Progenitor cell of endocrine pancreas (in vitro differentiated cells): ENCODE measurements at places on chromosomes 3 and 15. TPM values are rescaled to one million over a fixed set of nuclear protein-coding genes. Genes with fewer than 3 reads are reported as not detected.

Gene HDGFL3
- 117 and 121 TPM in 2 replicates for total RNA-seq

DNA sequence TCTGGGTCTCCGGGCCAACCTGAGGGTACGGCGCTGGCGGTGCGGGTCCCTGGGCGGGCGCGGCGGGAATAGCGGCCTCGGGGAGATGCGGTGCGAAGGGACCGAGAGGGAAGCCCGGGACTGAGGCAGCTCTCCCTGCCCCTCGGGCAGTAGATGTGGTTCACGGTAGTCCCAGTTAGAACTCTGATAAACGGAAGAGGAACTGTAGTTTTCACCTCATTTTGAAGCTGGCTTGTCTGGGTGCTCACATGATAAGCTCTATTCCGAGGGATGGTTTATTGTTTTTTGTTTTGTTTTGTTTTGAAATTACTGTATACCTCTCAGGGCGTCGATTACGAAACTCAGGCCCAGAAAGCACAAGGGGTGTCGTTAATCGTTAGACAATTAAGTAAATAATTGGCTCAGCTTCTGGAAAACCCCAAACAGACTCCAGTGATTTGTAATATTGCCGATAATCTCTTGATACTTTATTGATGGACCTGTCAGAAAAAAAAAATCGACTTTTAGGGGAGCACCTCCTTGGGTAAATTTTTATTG is 413 bp downstream of the NUSAP1 start:
- H3K4me1 ChIP-seq = peaks cover 17% of the 10 kb centered on the region
- H3K27me3 ChIP-seq = no peaks in the 10 kb centered on the region
- H3K4me3 ChIP-seq = peak overlapping the region; percentile 100
- DNase-seq = no peak
- H3K27ac ChIP-seq = peak overlapping the region; percentile 94

DNA sequence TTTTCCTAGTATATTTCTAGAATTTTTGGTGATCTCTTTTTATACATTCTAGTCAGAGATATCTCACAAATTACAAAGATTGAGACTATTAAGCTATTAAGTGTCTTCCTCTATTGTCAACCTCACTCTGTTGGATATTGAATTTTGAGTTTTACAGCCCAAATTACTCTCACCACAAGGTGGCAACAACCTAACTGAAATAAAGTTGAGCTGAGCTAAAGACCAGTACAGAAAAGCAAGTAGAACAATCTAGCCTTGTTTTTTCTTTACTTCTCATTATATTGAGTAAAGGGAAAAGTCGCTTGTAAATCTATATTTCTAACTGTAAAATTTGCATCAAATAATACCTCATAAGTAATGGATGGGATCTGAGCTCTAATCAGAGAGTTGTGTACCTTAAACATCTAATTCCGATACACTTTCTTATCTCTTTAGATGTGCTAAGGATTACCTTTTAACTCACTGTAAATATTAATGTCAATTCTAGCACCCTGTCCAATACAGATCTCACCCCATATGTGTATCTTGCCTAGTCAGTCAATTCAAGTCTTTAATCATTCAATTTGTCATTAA is 13.6 kb upstream of the COMMD2 start:
- no peak overlapping the region for H3K27ac ChIP-seq
- no peaks in the 10 kb centered on the region for H3K36me3 ChIP-seq
- H3K4me3 ChIP-seq = no peak overlapping the region
- H3K27me3 ChIP-seq = peaks cover 10% of the 10 kb centered on the region
- H3K4me1 ChIP-seq = no peaks in the 10 kb centered on the region

Gene NLGN1
- total RNA-seq = 5.7 and 6.5 TPM in 2 replicates

Gene ITIH3
- total RNA-seq = 0.87 and 1.2 TPM in 2 replicates

Gene TNIK
- total RNA-seq = 15.7 and 17.7 TPM in 2 replicates

GRCh38 chr3:123997543-123997942 is 5.6 kb upstream of the ROPN1 start:
- no peak overlapping the region for H3K27ac ChIP-seq
- no peak for DNase-seq
- peaks cover 30% of the 10 kb centered on the region for H3K27me3 ChIP-seq
- H3K4me3 ChIP-seq = no peak overlapping the region
- H3K36me3 ChIP-seq = no peaks in the 10 kb centered on the region

DNA sequence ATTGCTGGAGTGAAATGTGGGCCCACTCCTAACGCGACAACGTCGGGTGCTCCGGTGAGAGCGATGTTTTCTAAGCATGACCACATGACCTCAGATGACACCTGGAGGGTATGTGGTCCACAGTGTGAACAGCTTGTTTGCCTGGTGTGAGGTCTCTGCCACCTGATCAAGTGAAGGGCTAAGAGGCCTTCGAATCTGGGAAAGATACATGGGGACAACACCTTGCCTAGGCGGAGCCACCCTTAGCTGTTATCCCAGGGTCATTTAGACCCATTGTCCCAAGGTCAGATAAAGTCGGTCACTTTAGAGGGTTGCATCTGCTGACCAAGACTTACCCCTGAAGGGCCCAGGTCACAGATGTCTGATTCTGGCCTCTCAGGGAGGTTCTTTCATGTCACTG is 34.9 kb upstream of the ALDH1A3 start:
- no peaks in the 10 kb centered on the region for H3K36me3 ChIP-seq
- H3K4me1 ChIP-seq = no peaks in the 10 kb centered on the region
- peaks cover 26% of the 10 kb centered on the region for H3K27me3 ChIP-seq
- H3K4me3 ChIP-seq = no peak overlapping the region
- DNase-seq = no peak
- H3K27ac ChIP-seq = no peak overlapping the region

DNA sequence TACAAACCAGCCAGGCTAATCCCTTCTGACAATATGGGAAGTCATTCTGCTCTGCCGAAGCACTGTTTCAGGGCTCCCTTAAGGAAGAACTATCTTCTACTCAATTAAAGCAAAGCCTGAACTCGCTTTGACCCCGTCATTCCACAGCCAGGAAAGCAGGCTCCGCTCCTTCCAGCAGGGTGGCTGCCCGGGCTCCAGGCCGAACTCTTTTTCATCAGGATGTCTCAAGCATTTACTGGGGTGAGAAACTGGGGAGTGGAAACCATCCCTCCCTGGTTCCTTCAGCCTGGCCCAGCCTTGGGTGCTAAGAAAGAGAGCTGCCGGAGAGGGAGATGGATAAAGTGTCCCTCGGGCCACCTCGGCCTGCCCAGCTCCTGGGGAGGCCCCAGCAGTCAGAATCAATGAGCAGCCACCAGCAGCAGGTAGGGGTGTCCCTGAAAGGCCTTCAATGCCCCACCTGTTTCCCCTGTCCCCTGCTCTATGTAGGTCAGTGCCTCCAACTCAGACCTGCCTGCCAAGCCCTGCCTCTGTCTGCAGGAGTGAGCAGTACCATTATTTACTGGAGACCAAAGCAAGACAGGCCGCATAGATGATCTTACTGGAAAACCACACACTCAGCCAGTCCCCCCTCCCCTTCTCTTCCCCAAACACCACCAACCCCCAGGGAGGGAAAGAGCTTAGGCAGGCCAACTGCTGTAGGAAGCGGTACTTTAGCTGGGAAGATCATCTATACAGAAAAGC is 225.6 kb upstream of the TLE3 start:
- no peak overlapping the region for H3K4me3 ChIP-seq
- peaks cover 34% of the 10 kb centered on the region for H3K27me3 ChIP-seq
- DNase-seq = no peak
- H3K4me1 ChIP-seq = peaks cover 28% of the 10 kb centered on the region
- no peaks in the 10 kb centered on the region for H3K36me3 ChIP-seq

DNA sequence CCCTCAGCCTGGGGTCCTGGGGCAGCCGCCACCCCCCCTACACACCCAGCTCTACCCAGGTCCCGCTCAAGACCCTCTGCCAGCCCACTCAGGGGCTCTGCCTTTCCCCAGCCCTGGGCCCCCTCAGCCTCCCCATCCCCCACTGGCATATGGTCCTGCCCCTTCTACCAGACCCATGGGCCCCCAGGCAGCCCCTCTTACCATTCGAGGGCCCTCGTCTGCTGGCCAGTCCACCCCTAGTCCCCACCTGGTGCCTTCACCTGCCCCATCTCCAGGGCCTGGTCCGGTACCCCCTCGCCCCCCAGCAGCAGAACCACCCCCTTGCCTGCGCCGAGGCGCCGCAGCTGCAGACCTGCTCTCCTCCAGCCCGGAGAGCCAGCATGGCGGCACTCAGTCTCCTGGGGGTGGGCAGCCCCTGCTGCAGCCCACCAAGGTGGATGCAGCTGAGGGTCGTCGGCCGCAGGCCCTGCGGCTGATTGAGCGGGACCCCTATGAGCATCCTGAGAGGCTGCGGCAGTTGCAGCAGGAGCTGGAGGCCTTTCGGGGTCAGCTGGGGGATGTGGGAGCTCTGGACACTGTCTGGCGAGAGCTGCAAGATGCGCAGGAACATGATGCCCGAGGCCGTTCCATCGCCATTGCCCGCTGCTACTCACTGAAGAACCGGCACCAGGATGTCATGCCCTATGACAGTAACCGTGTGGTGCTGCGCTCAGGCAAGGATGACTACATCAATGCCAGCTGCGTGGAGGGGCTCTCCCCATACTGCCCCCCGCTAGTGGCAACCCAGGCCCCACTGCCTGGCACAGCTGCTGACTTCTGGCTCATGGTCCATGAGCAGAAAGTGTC is 30.2 kb downstream of the PTPN23 start:
- H3K4me1 ChIP-seq = no peaks in the 10 kb centered on the region
- no peak overlapping the region for H3K4me3 ChIP-seq
- DNase-seq = no peak
- peaks cover 17% of the 10 kb centered on the region for H3K36me3 ChIP-seq
- no peaks in the 10 kb centered on the region for H3K27me3 ChIP-seq

Gene RBPMS2
- total RNA-seq = 37.5 and 39.8 TPM in 2 replicates

DNA sequence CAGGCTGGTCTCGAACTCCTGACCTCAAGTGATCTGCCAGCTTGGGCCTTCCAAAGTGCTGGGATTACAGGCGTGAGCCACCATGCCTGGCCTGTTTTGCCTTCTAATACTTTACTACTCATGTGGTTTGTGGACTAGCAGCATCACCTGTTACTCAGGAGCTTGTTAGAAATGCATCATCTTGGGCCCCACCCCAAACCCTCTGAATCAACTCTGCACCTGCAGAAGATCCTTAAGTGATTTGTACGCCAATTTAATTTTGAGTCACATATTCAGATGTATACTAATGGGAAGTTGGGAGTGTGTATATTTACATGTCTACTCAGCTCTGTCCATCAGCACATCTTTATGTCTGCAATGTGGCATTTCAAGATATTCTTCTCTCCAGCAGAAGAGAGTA is 6.1 kb downstream of the TBC1D21 start:
- no peak for DNase-seq
- H3K36me3 ChIP-seq = no peaks in the 10 kb centered on the region
- H3K4me3 ChIP-seq = no peak overlapping the region

- H3K27ac ChIP-seq = no peak overlapping the region
- peaks cover 4% of the 10 kb centered on the region for H3K4me1 ChIP-seq
- no peak for DNase-seq
- H3K4me3 ChIP-seq = no peak overlapping the region
These were observed 364.9 kb upstream of the RBMS3 start for GRCh38 chr3:28915741-28916500.

- H3K27me3 ChIP-seq = no peaks in the 10 kb centered on the region
- H3K4me3 ChIP-seq = no peak overlapping the region
- H3K36me3 ChIP-seq = peaks cover 5% of the 10 kb centered on the region
- no peak overlapping the region for H3K27ac ChIP-seq
These were observed 141.4 kb downstream of the TBL1XR1 start for GRCh38 chr3:177055605-177056571.

- no peaks in the 10 kb centered on the region for H3K27me3 ChIP-seq
- H3K4me3 ChIP-seq = no peak overlapping the region
- H3K27ac ChIP-seq = no peak overlapping the region
- H3K4me1 ChIP-seq = peaks cover 11% of the 10 kb centered on the region
- no peak for DNase-seq
These were observed 3.4 kb upstream of the SEC22A start for GRCh38 chr3:123198372-123198771.

Gene CA12
- 0.38 and 0.58 TPM in 2 replicates for total RNA-seq

Gene FOXB1
- total RNA-seq = not detected in 2 replicates
